ENCODE measurements at places on chromosomes 11 and 22. TPM values are rescaled to one million over a fixed set of nuclear protein-coding genes. Genes with fewer than 3 reads are reported as not detected.

Gene NCAM1
- total RNA-seq = 1.0 TPM

Gene OR52N4
- 1.8 TPM for total RNA-seq

Gene RFPL2
- total RNA-seq = not detected

Gene MN1
- 0.30 TPM for total RNA-seq

Gene RGL4
- 25.8 TPM for total RNA-seq

Gene CDC42EP1
- total RNA-seq = 0.31 TPM

Gene HTR3A
- total RNA-seq = not detected

Gene CTNND1
- total RNA-seq = 11.2 TPM

Gene SCGB1D2
- total RNA-seq = not detected

Gene TLCD5
- 0.86 TPM for total RNA-seq

Gene B3GAT1
- 0.60 TPM for total RNA-seq

Gene CSNK2A3
- total RNA-seq = 1.2 TPM

Gene STK33
- 2.2 TPM for total RNA-seq

Gene C11orf71
- 12.0 TPM for total RNA-seq

Gene TRIM49
- total RNA-seq = not detected

Gene SMC1B
- total RNA-seq = 2.4 TPM

Gene VSIG10L2
- not detected for total RNA-seq

Gene DGKZ
- total RNA-seq = 160 TPM

Gene SPTBN2
- total RNA-seq = 1.6 TPM

Gene ROBO4
- not detected for total RNA-seq

Gene TEAD1
- not detected for total RNA-seq

Gene PPP2R1B
- 45.1 TPM for total RNA-seq

Gene ENTHD1
- 0.11 TPM for total RNA-seq

Gene CNGA4
- 0.22 TPM for total RNA-seq

Gene CCDC88B
- total RNA-seq = 132 TPM

Gene BCO2
- total RNA-seq = 2.4 TPM

Gene IRAG1
- total RNA-seq = not detected

Gene RAG2
- not detected for total RNA-seq

Gene CARD18
- total RNA-seq = not detected

Gene P2RX3
- not detected for total RNA-seq

Gene ANO5
- 0.14 TPM for total RNA-seq

Gene MS4A3
- total RNA-seq = not detected

Gene DBX1
- total RNA-seq = not detected

Gene SBF2
- 18.6 TPM for total RNA-seq

Gene ACER3
- total RNA-seq = 10.4 TPM

Gene OR52A1
- not detected for total RNA-seq

Gene SGSM1
- 0.34 TPM for total RNA-seq

Gene CECR2
- total RNA-seq = not detected

Gene ADM2
- 6.5 TPM for total RNA-seq

Gene TRIM48
- not detected for total RNA-seq

Gene CBX7
- total RNA-seq = 71.3 TPM
